ENCODE measurements at places on chromosomes 5 and 9. TPM values are rescaled to one million over a fixed set of nuclear protein-coding genes. Genes with fewer than 3 reads are reported as not detected.
A peak's percentile ranks its signal among the peaks of the same experiment; 100 is the strongest.

FRRS1L gene
- 0.41 TPM for total RNA-seq

TMEM252 gene
- total RNA-seq, result not detected

DNA sequence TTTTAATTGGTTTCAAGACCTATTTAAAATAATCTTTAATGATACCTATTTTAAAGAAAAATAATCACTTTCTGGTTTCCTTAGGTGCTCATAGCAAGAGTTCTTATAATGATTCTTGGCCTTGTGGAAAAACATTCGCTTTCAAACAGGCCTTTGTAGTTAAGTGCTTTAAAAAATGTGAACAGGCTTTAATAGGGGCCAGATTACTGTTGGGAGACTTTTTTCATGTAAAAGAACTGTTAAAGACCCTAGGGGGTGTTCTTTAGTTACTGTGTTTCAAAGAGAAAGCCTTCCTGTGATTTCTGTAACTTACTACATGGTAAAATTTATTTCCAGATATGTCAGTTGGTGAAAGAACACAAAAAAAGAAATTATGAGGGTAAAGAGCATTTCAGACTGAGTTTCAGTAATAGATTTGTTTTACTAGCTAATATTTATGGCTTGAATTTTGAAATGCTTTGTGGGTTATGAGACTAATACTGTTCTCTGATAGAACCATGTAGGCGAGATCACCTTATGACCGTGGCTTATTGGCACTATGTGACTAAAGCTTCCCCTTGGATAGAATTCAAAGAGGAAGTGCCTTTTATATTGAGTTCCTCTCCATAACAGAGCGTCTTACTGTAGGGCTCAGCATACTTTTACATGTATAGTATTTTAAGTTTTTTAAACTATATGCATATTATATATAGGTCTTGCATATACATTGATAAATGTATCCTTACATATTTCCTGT is 70.7 kb downstream of the CSNK1G3 start:
- DNase-seq, result peak; percentile 41

GRCh38 chr5:31021181-31021624 is 172.3 kb upstream of the CDH6 start:
- DNase-seq, result no peak

DNA sequence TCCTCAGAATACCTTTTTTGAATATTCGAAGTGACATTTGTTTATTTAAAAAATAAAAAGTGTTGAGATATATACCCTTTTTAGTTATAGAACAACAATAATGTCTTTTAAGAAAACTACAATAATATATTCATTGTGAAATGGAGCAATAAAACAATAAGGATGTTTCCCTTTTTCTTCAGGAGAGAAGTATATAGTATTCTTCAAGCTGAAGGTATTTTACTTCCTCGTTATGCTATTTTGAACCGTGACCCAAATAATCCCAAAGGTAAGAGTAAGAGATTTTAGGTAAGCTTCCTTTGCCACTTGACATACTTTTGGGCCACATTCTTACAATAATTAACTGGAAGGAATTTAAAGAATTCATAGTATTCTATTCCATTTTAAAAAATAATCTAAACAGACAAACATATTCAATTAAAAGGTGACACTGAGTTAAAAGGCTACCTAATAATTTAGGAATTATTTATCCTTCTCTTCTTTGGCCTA is 18.1 kb downstream of the PPIP5K2 start:
- no peak for DNase-seq

- DNase-seq, result no peak
Observed at GRCh38 chr5:120476063-120476462, 12.0 kb downstream of the PRR16 start.

DNA sequence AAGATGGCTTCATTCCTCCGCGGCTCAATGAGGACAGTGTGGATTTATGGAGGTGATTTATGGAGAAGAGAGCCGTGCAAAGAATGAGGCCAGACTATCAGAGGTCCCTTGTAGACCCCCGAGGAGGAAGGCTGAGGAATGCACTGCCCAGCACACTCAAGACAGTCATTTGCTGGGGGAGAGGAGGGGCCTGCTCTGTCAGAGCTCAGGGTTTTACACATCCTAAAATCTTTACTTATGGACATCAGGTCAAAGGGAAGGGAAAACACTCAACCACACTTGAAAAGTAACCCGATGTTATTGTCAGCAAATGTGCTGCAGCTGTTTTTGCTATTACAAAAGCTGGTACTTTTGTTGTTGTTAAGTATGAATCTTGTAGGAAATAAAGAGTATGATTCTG is 289.5 kb downstream of the SLIT3 start:
- DNase-seq, result no peak

GRCh38 chr9:99197987-99198386 is 23.8 kb downstream of the ALG2 start:
- no peak for DNase-seq

GRCh38 chr5:1409381-1410110 is 35.7 kb downstream of the SLC6A3 start:
- peak; percentile 21 for DNase-seq

DNA sequence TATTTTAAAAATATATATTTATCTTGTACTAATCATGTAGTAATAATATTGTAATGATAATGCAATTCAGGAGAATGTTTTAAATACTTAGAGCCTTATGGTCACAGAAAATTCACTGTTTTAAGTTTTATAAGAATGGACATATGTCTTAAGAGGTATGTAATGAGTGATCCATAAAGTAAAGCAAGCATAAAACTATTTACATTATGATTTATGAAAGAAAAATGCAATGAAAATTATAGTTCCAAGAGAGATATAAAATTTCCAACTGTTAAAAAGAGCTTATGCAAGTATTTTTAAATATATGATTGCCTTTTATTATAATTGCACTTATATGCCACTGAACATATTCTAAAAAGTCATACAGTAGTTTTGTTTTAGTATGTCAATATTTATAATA is 157.5 kb upstream of the TARS1 start:
- no peak for DNase-seq

- no peak for DNase-seq
Observed at GRCh38 chr5:115843444-115844130, 1.9 kb downstream of the AP3S1 start.

GRCh38 chr5:168950241-168950951 is 350.5 kb downstream of the SLIT3 start:
- DNase-seq, result no peak

DNA sequence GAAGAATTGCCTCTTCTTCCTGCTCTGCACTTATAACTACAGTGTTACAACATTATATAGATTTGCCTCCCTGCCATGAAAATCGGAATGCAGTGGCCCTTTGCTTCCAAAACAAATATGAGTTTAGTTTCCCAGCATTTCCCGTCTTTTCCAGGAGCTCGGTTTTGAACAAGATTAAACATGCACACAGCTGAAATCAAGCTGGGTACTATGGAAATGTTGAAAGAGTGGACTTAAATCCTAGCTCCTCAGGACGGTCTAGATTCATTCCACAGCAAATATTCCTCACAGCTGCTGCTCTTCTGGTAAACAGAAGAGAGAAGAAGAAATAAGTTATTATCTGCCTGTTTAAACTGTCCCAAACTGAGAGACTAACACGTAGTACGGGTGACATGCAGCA is 161.4 kb downstream of the PIK3R1 start:
- DNase-seq, result no peak
